ENCODE measurements at places on chromosomes 5 and 9.

GRCh38 chr5:54761213-54761701 lies 224.1 kb downstream of the ESM1 start:
- DNase-seq = no peak

- DNase-seq = no peak
Measured at GRCh38 chr5:160324886-160325285, 12.5 kb upstream of the CCNJL start.

- no peak for DNase-seq
Measured at GRCh38 chr5:76134003-76134402, 50.8 kb downstream of the SV2C start.

GRCh38 chr5:54930736-54931135 lies 54.7 kb downstream of the ESM1 start:
- no peak for DNase-seq

DNA sequence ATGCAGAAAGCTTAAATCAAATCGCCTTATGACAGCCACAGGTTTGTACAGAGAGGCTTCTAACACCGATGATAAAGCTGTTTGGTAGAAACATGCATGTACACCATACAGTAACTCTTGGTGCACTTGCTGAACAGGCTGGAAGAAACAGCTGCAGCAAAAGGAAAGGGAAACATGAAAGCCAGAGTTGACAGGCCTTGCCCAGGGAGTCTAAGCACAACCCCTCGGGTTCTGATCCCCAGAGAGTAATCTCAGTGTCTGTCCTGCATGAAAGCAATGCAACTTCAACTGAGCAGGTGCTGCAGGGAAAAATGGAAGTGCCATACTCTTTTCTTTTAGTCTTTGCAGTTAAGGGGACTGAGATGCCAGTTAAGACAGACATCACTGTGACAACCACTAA lies 419.9 kb downstream of the BNC2 start:
- DNase-seq = peak; percentile 17

DNA sequence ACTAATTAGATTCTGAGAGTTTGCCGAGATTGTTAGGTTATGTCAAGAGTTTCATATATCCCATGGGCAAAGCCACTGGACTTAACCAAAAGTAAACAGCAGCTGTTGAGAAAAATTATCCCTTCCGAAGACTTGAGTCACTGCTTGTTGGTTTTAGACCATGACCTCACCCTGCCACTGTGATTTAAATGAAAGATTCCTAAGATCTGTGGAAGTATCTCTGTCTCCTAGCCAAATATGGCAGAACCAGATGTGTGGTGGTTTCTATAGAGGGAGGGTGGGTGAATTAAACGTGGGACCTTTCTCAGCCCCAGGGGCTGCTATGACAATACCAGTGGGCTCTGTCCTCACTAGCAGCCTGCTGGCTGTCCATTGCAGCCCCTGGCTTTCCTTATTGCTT lies 19.3 kb downstream of the DMRT3 start:
- DNase-seq = no peak

Data from MM.1S (cell line).